8988T (cell line): ENCODE measurements at places on chromosomes 13 and 19.

- DNase-seq: no peak
These were observed 16.0 kb downstream of the ZNF44 start for GRCh38 chr19:12278713-12279112.

- DNase-seq: peak; percentile 93
These were observed 4.6 kb downstream of the MIDN start for GRCh38 chr19:1252821-1253513.

- DNase-seq: no peak
These were observed 27.2 kb downstream of the ATP4B start for GRCh38 chr13:113630804-113631203.

DNA sequence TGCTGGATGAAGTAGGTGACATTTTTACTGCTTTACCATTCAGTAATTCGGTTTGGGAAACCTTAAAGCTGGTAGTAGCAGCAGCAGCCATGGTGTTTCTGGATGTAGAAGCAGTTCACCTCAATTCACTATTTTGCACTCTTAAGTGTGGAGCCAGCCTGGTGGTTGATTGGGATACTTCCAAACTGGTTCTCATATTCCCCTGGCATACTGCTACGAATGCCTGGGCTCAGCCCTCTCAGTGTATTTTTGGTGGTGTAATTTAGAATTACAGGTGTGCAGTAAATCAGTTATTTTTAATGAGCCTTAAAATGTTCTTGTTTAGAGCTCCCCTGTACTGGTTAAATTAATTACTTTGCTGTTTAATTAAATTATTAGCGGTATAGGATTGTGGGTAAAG lies 12.4 kb downstream of the HNRNPM start:
- no peak for DNase-seq

GRCh38 chr19:4068047-4068966 lies 1.6 kb upstream of the ZBTB7A start:
- no peak for DNase-seq

DNA sequence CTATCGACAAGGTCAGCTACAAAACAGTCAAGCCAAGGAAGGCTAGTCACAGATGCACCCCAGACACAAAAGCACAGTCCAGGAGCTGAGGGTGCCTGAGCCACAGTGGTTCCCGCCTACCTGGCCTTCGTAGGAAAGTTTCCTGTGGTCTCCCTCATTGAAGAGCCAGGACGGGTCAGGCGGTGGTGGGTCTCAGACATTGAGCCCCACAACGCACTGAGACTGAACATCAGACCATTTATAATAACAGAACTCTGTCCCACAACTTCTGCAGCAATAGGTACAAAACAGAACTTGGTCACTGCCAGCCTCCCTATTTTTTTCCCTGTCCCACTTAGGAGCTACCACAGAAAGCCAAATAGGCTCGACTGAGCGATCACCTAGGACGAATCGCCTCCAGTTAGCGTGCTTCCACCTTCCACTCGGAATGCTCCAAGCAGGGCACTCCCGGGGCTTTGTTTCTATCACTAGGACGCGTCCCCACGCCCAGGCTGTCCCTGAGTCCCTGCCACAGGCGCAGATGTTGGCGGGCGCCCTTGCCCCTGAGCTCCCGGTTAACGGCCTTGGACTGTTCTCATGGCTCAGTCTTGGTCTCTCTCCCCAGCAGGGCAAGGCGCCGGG lies 640 bp upstream of the ZNF544 start:
- DNase-seq: no peak

GRCh38 chr13:29716493-29716892 lies 121.0 kb upstream of the SLC7A1 start:
- no peak for DNase-seq
